Caco-2 (cell line): ENCODE measurements at places on chromosomes 4 and X.

- H3K4me1 ChIP-seq, result no peaks in the 10 kb centered on the region
- DNase-seq, result peak; percentile 38
- no peaks in the 10 kb centered on the region for H3K27me3 ChIP-seq
- H3K4me3 ChIP-seq, result no peak overlapping the region
- no peak overlapping the region for H3K27ac ChIP-seq
- H3K36me3 ChIP-seq, result no peaks in the 10 kb centered on the region
These were observed 6.9 kb downstream of the PJA1 start for GRCh38 chrX:69158166-69158980.

GRCh38 chr4:126899331-126899801 is 733.4 kb upstream of the INTU start:
- H3K4me3 ChIP-seq, result no peak overlapping the region
- DNase-seq, result no peak
- H3K36me3 ChIP-seq, result no peaks in the 10 kb centered on the region
- no peaks in the 10 kb centered on the region for H3K27me3 ChIP-seq
- H3K27ac ChIP-seq, result no peak overlapping the region

- H3K4me3 ChIP-seq, result no peak overlapping the region
- no peaks in the 10 kb centered on the region for H3K36me3 ChIP-seq
These were observed 122.2 kb upstream of the ESX1 start for GRCh38 chrX:104376937-104377336.

DNA sequence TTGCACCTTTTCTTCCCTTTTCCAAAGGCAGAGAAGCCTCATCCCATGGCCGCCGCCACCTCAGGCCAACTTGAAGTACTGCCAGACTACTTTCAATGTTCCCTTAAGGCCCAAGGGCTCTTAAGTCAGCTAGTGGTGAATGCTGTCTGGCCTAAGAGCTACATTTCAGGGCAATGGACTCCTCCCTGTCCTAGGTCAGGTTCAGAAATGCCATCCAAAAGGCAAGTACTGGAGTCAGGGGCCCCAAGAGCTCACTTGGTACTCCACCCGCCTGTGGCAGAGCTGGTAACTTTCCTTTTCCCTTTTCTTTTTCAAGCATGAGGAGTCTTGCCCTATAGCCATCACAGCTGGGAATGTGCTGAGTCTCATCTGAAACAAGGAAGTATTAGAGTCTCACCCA is 327.1 kb downstream of the NAP1L3 start:
- H3K4me1 ChIP-seq, result no peaks in the 10 kb centered on the region
- no peak overlapping the region for H3K4me3 ChIP-seq
- no peak overlapping the region for H3K27ac ChIP-seq
- no peak for DNase-seq
- no peaks in the 10 kb centered on the region for H3K36me3 ChIP-seq

GRCh38 chr4:151039733-151040132 is 24.6 kb upstream of the LRBA start:
- no peak for DNase-seq
- H3K27me3 ChIP-seq, result no peaks in the 10 kb centered on the region
- H3K27ac ChIP-seq, result no peak overlapping the region
- 0 out of 2 replicates have a peak, but pooled peaks cover 3% of the 10 kb centered on the region for H3K4me1 ChIP-seq
- H3K4me3 ChIP-seq, result no peak overlapping the region
- no peaks in the 10 kb centered on the region for H3K36me3 ChIP-seq

DNA sequence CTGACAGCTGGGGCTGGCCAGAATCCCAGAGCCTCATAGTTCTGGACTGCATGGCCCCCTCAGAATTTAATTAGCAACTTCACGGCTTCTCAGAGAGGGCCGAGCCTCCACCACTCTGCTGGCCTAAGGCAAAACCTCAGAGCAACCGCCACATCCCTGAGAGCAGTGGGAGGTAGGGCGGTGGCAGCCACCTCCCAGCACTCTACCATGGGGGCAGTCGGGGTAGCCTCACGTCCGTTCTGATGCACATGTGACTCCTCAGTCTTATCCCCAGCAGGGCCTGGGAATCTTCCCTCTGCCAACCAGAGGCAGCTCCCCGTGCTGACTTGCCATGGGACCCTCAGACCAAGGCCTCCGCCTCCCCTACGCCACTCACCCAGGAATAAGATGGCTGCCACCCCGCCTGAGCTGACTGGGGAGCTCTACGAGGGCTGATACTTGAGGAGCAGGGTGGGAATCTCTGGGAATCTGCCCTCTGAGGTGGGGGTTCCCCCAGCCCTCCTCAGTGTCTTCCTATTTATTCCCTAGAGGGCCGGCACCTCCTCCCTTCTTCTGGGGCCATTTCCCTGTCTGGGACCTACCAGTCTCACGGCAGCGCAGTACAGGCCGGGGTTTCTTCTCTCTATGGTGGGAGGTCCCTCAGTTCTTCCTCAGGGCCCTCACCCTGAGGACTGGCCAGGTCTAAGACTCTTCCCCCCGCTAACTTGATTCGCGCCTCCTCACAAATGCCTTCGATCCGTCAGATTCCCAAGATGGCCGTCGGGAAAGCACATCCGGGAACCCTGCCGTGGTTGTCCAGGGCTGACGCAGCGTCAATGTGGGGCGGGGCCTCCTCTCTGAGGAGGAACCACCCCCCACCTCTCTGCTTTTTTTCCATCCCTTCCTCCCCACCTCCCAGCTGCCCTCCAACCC is at the start of gene MAGEC2:
MAGEC2 (minus strand) TSS at position 769 of the 912 bp plus-strand sequence. CDS start 1,303 bp downstream, outside the sequence.
- H3K27me3 ChIP-seq, result no peaks in the 10 kb centered on the region
- no peaks in the 10 kb centered on the region for H3K4me1 ChIP-seq
- no peak within 1 kb of the TSS for H3K4me3 ChIP-seq
- H3K27ac ChIP-seq, result no peak within 1 kb of the TSS

- no peaks in the 10 kb centered on the region for H3K27me3 ChIP-seq
- no peak overlapping the region for H3K27ac ChIP-seq
- no peaks in the 10 kb centered on the region for H3K36me3 ChIP-seq
These were observed 873.4 kb upstream of the PCDH10 start for GRCh38 chr4:132275583-132276121.

GRCh38 chr4:10721616-10722015 is 37.0 kb upstream of the CLNK start:
- H3K36me3 ChIP-seq, result no peaks in the 10 kb centered on the region
- DNase-seq, result no peak
- H3K27ac ChIP-seq, result no peak overlapping the region
- H3K4me1 ChIP-seq, result no peaks in the 10 kb centered on the region

GRCh38 chr4:147960971-147961370 is 229.1 kb downstream of the ARHGAP10 start:
- DNase-seq, result no peak
- H3K4me1 ChIP-seq, result peaks cover 13% of the 10 kb centered on the region; the same call in 1 of the 2 replicates
- H3K4me3 ChIP-seq, result no peak overlapping the region
- H3K27ac ChIP-seq, result peak overlapping the region; percentile 80

DNA sequence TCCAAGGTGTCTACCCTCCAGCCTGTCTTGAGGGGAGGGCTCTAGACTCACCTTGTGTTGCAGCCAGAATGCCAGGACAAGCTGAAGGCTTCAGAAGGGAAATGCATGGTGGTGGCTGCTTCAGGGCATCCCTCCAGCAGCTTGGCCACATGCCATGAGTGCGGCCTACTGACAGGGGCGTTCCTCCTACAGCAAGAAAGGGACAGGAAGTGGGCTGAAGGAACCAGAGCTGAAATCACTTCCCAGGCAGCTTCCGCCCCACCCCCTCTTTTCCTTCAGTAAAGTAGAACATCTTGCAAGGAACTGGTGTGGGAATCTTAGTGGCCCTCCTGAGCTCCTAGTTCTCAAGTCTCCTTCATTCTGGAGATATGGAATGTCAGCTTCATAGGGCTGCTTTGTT is 167.5 kb upstream of the DGKK start:
- no peaks in the 10 kb centered on the region for H3K27me3 ChIP-seq
- H3K27ac ChIP-seq, result no peak overlapping the region
- no peak for DNase-seq
- H3K4me3 ChIP-seq, result no peak overlapping the region
- no peaks in the 10 kb centered on the region for H3K36me3 ChIP-seq

DNA sequence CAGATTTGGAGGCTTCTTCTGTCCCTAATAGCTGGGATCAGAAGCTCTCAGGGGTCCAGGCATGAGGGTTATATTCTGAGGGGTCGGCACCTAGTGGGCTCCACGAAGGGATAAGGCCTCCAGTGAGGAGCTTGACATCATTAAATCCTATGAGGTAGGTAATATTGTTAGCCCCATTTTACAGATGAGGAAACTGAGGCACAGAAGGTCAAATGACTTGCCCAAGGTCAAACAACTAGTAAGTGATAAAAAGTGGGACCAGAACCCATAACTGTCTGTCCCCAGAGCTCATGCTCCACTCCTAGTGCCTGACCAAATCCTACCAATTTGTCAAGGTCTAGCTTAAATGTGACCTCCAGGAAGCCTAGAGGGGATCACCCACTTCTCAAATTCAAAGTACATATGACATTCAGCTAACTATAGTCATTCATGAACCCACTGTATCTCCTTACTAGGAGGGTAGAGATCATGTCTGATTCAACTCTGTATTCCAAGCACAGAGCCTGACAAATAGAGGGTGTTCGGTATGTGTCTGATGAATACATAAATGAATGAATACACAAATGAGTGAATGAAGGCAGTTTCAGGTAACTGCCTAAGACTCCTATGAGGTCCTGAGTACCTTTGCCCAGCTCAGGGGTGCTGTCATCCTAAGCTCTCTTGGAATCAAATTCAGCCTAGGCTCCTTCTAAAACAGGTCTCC is 43.3 kb downstream of the SMC1A start:
- no peak overlapping the region for H3K4me3 ChIP-seq
- H3K27me3 ChIP-seq, result no peaks in the 10 kb centered on the region
- no peak overlapping the region for H3K27ac ChIP-seq
- no peak for DNase-seq
- no peaks in the 10 kb centered on the region for H3K4me1 ChIP-seq

DNA sequence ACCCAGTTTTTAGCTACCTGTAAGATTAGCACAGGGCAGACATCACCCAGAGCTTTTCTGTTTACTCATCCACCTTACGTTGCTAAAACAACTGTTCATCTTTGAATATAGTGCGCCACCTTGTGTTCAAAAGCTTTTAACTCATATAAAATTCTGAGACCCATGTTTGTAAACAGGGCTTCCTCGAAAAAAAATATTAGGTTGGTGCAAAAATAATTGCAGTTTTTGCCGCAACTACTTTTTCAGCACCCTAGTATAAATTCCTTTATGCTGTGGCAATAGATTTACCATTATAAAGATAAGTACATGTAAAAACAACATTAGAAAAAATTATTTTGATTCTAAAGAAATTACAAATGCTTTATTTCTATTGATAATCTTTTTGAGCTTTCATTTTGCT is 147.9 kb downstream of the LRBA start:
- 0 out of 2 replicates have a peak, but pooled peaks cover 4% of the 10 kb centered on the region for H3K4me1 ChIP-seq
- no peaks in the 10 kb centered on the region for H3K36me3 ChIP-seq
- DNase-seq, result peak; percentile 78

GRCh38 chr4:163003979-163004378 is 162.7 kb downstream of the NAF1 start:
- H3K27me3 ChIP-seq, result no peaks in the 10 kb centered on the region
- H3K4me1 ChIP-seq, result no peaks in the 10 kb centered on the region
- H3K27ac ChIP-seq, result no peak overlapping the region

DNA sequence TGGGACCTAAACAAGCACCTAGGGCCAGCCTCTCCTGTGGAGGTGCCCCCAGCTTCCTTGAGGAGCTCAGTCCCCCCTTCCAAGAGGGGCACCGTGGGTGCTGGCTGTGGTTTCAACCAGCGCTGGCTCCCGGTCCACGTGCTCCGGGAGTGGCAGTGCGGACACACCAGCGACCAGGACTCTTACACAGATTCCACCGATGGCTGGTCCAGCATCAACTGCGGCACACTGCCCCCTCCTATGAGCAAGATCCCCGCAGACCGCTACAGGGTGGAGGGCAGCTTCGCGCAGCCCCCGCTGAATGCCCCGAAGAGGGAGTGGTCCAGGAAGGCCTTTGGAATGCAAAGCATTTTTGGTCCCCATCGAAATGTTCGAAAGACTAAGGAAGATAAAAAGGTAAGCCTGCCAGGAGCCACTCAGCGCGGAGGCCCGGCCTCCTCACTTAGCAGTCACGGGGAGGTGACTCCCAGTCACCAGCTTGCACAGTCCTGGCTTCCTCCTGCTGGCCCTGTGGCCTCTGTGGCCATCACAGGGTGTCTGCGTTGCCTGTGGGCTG is 24.9 kb downstream of the RGS12 start:
- no peak for DNase-seq
- no peak overlapping the region for H3K27ac ChIP-seq
- no peaks in the 10 kb centered on the region for H3K4me1 ChIP-seq
- H3K4me3 ChIP-seq, result no peak overlapping the region
- no peaks in the 10 kb centered on the region; the same call in 1 of the 2 replicates for H3K36me3 ChIP-seq

- no peaks in the 10 kb centered on the region for H3K27me3 ChIP-seq
- peaks cover 7% of the 10 kb centered on the region for H3K4me1 ChIP-seq
- H3K4me3 ChIP-seq, result peak within 1 kb of the TSS; percentile 93
- H3K36me3 ChIP-seq, result no peaks in the 10 kb centered on the region
- DNase-seq, result peak; percentile 56
These were observed at the start of gene CNOT6L for GRCh38 chr4:77818602-77819403. TSS of gene CNOT6L (minus strand) at chr4:77819368. CDS start at chr4:77819308, 60 bp downstream.

DNA sequence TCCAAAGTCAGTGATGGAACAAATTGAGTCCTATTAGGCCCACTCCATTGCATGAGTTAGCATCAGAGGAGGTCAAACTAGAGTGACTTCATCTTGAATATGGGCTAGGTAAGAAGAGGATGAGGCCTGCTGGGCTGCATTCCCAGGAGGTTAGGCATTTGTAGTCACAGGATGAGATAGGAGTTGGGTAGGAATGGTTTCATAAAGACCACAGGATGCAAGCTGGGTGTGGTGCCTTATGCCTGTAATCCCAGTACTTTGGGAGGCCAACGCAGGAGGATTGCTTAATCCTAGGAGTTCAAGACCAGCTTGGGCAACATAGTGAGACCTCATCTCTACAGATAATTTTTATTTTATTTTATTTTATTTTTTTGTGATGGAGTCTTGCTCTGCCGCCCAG is 26.8 kb downstream of the PDGFRA start:
- no peaks in the 10 kb centered on the region; the same call in 1 of the 2 replicates for H3K4me1 ChIP-seq
- no peak overlapping the region for H3K27ac ChIP-seq
- no peaks in the 10 kb centered on the region for H3K27me3 ChIP-seq
- no peak overlapping the region for H3K4me3 ChIP-seq
- no peak for DNase-seq

GRCh38 chr4:184012937-184013336 is 107.8 kb downstream of the STOX2 start:
- no peak for DNase-seq
- H3K27me3 ChIP-seq, result no peaks in the 10 kb centered on the region
- no peak overlapping the region for H3K4me3 ChIP-seq
- H3K36me3 ChIP-seq, result no peaks in the 10 kb centered on the region

GRCh38 chr4:70364002-70364401 is 3.4 kb downstream of the SMR3A start:
- H3K4me3 ChIP-seq, result no peak overlapping the region
- no peak for DNase-seq
- H3K27ac ChIP-seq, result no peak overlapping the region
- no peaks in the 10 kb centered on the region for H3K4me1 ChIP-seq
- H3K27me3 ChIP-seq, result no peaks in the 10 kb centered on the region

- no peaks in the 10 kb centered on the region for H3K27me3 ChIP-seq
- H3K27ac ChIP-seq, result no peak overlapping the region
- no peak for DNase-seq
- no peak overlapping the region for H3K4me3 ChIP-seq
- no peaks in the 10 kb centered on the region for H3K4me1 ChIP-seq
These were observed 118.9 kb upstream of the SLC34A2 start for GRCh38 chr4:25536564-25537320.

- peaks cover 7% of the 10 kb centered on the region; the same call in 1 of the 2 replicates for H3K4me1 ChIP-seq
- no peaks in the 10 kb centered on the region for H3K27me3 ChIP-seq
- H3K27ac ChIP-seq, result no peak overlapping the region
- H3K36me3 ChIP-seq, result no peaks in the 10 kb centered on the region
- DNase-seq, result no peak
- H3K4me3 ChIP-seq, result no peak overlapping the region
These were observed 134.1 kb downstream of the COX18 start for GRCh38 chr4:72935462-72935861.
